Tongue (tissue), 3 donors: ENCODE measurements at places on chromosomes 5 and 9.
A peak's percentile ranks its signal among the peaks of the same experiment; 100 is the strongest.

GRCh38 chr9:75892216-75892911, 1.9 kb downstream of the PCSK5 start:
- peak; percentile 37 for DNase-seq

DNA sequence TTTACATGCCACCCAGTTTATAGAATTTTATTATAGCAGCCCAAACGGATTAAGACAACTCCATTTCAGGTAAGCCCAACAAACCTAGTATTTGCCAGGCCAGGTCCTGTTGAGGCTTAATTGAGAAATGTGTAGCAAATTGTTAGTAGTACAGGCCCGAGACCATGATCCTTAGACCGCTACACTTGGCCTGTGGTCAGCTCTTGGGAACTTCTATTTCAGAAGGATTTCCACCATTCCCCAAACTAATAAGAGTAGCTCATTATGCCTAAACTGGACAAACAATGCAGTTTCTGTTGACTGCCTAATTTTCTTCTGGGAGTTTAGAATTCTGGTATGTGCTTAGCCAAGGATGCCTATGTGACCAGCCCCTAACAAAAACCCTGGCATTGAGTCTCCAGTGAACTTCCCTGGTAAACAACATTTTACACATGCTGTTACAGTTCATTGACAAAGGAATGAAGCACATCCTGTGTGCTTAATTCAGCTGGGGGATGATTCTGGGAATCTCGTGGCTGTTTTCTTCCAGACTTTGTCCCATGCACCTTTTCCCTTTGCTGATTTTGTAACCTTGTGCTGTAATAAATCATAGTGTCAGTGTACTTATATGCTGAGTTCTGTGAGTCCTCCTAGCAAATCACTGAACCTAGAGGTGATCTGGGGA, 5.6 kb upstream of the GPX3 start:
- DNase-seq, result no peak

DNA sequence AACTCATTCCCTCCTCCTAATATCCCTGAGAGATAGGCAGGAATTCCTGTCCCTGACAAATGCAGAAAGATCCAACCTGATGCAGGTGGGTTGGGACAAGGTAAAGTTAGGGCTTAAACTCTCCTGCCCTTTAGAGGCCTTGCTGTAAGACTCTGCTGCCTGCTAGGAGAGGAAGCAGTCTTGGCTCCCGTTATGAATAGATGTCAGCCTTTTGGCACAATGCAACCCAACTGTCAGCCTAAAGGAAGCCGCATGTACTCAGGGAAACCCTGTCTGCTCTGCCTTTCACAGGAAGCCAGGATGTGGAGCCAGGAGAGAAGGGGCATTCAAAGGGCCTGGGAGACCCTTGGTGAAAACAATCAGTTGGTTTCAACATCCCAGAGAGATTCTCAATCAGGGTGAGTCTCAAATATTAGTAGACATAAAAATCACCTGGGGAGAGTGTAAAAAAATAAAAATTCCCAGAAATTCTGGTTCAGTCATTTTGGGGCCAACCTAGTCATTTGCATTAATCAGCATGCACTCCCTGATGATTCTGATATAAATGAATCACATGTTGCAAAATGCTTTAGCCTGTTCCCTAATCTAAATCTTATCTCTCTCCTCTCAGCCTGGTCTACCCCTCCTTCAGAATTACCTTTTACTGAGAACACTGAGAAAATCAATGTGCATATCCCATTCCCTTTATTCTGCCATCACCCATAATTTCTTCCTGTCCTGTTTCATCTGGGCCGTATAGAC, 136.2 kb upstream of the TRIM32 start:
- DNase-seq, result peak; percentile 69

DNA sequence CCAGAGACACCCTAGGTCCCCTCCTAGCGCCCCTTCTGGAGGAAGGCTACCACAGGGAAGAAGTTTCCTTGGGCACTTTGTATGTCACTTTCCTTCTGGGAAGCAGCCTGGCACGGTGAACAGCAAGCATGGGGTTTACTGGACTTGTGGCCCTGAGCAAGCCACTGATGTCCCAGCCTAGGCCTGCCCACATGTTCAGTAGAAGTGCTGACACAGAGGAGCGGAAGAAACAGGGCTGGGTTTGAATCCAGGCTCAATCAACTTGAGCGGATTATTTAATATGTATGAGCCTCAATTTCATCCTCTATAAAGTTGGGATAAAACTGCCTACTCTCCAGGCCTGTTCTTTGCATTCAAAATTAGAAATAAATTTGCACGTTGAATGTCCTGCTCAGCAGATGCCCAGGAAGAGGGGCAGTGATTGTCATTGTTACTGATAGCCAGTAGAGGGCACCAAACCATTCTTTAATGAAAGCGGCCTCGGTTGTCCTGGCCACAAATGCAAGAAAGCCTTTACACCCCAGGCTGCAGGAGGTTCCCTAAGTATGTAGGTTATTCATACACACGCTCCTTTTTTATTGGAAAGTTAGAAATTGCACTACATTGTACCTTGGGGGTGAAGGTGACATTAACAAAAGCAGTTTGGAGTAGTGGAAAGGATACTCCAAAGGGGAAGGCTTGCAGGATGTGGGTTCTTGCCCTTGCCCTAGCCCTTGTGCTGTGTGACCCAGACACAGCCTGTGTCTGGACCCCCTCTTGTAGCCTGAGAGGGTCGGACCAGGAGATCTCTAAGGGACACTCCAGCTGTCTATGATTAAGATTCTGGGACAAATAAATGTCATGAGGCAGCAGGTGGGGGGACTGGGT, 13.4 kb upstream of the XPA start:
- peak; percentile 84 for DNase-seq
